ENCODE measurements at places on chromosomes 5 and 9.

DNA sequence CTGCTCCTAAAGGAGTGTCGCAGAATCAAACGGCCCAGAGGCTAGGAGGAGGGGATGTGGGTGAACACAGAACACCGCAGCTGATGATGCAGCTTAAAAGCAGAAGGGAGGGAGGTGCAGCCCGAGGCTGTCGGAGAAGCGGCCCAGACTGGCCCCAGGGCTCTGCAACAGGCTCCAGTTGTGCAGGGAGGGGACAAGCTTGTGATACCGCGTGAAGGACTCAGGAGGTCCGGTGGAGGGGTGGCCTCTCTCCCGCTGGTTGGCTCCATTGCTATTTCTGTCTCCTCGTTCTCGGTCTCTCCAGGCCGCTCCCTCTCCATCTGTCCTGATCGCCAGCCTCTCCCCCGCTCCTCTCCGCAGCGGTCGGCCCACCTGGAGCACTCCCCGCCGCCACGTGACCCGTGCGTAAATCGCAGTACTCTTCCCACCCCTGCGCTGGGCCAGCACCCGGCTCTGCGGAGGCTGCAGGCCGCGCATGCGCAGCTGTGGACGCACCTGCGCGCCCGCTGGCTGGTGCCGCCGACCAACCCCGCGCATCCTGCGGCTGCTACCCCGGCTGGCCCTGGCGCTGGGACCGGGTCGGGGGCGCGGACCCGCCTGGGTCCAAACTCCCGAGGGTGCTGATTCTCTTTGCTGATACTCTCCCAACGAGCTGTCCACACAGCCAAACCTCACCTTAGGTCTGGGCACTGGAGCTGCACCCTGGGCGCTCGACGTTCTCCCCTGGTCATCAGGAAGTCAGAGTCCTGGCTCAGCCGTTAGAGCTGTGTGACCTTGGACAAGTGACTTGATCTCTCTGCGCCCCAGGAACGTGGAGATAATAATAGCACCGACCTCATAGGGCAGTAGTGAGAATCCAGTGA lies 3.7 kb upstream of the STXBP1 start:
- DNase-seq: peak; percentile 74

GRCh38 chr9:111301195-111301594 lies 28.8 kb downstream of the OR2K2 start:
- no peak for DNase-seq

- DNase-seq: no peak
These were observed 13.5 kb downstream of the ZNF79 start for GRCh38 chr9:127437497-127438264.

DNA sequence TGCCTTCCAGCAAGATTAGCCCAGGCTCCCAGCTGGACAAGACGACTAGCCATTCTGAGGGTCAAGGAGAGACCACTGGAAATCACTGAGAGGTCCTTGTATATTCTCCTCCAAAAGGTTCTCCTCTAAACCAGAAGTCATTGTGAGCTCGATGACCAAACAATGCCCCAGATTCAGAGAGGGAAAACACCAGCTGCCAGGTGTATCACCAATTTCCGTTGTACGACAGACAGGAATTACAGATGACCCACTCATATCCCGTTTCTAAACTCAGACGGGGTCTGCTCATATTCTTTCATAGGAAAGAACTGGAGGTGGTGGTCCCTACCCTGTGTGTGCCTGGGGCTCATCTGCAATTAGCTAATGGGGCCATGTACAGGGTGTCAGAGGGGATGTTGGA lies 14.2 kb downstream of the FAXDC2 start:
- DNase-seq: no peak

DNA sequence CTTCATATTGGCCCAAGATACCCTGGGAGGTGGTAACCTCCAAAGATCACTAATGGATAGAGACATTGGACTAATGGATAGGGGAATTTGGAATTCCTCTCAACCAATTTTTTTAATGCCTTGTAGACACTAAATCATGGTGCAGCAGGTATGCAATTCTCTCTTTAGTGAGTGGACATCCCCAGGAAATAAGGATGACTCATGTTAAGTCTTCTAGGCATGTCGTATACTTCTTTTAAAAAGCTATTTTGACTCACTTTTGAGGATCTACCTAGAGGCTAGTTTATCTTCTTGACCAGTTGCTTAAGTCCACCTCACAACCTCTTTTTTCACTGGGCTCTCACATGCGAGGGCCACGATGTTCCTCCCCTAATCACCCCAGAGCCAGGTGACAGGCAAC lies 211.6 kb upstream of the CDH12 start:
- DNase-seq: no peak

DNA sequence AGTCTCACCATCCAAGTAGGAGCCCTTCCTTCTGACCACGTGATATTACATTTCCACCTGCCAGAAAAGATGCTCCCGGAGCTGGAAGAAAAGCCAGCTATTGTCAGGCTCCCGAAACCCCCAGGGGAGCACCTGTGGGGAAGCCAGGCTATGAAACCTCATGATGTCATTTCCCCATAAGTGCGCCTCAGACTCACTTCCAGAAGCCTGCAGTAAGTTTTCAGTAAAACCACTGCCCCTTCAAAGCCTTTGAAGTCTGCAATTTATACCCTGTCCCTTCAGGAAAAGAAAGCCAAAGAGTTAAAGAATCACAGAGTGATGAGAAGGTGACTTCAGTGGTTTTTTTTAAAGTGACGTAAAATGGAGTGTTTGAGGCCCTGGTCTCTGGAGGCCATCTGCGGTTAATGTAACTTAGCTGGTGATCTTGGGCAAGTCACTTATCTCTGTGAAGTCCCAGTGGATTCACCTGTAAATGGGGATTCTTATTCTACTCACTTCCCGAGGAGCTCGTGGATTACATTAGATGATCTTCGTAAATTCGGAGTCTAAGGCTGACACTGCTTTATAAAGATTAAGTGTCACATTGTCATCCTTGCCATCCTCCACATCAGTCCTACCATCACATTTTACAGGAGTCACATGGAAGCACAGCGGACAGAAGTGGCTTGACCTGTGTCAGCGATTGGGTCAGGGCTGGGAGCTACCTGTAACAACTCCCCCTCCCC lies 2.6 kb upstream of the SEMA6A start:
- no peak for DNase-seq

- no peak for DNase-seq
These were observed 47.3 kb downstream of the PFDN1 start for GRCh38 chr5:140255460-140256157.

DNA sequence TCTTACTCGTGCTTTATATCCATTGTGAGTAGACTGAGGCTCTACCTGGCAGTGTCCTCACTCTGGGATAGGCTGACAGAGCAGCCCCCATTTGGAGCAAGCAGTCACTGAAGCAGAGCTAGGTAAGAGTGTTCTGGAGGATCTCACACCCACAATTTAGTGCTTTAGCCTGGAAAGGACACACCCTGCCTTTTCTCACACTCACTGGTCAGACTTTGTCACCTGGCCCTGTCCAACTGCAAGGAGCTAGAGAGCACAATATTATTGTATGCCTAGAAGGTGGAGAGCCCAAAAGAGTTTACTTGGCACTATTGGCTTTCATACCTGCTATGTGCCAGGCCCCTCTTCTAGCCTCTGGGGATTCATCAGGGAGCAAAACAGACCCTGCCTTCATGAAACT lies 141.9 kb downstream of the MAST4 start:
- DNase-seq: no peak

GRCh38 chr9:132997591-132997990 lies 19.1 kb downstream of the GFI1B start:
- DNase-seq: no peak

DNA sequence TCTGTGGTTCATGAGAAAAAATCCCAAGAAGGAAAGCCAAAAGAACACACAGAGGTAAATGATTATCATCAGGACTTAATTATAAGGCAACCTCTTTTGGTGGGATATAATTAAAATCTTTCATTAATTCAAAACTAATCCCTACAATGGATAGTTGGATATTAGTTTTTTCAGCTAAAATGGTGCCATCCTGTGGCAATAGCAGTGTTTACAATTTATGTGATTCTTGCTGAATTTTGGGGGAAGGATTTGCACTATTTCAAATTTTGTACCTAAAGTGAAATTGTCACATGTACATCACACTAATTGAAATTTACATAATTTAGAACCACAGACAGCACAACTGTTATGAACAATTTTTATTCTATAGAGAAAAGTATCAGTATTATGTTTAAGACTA lies 67.0 kb downstream of the CAST start:
- no peak for DNase-seq

GRCh38 chr9:85046475-85046874 lies 376.9 kb downstream of the NTRK2 start:
- DNase-seq: no peak

DNA sequence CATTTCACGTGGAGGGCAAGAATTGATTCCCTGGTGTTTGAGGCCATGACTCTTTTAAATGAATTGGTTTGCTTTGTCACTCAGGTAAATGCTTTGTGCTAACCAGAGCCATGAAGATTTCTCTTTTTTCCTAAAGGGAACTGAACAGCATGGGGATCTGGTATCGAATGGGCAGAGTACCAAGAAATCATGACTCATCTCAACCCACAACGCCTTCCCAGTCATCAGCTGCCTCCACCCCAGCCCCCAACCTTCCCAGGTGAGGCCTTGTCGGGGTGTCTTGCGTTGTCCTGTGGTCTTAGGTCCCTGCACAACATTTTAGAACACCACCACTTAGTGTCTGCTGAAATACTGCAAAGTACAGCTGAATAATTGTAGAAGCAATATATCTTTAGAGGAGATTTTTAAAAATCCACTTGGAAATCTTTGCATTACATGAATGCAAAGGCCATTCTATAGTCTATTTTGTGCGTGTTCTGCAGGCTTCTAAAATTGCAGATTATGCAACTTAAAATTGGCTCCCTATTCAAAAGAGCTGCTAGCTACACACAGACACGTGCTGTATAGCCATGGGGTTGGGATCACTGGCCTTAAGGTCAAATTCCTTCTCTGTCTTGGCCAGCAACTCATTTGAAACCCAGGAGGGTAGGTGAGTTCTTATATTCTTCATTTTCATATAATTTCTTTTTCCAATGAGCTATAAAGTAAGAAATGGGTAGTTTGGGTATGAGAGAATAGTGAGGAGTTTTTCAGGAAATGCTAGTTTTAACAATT lies 69.0 kb downstream of the MVB12B start:
- no peak for DNase-seq

GRCh38 chr9:121684381-121685145 lies 33.1 kb downstream of the DAB2IP start:
- no peak for DNase-seq

- DNase-seq: no peak
These were observed 13.1 kb downstream of the PSD2 start for GRCh38 chr5:139808481-139809330.

- DNase-seq: no peak
These were observed 24.4 kb downstream of the NCS1 start for GRCh38 chr9:130196643-130197042.

- no peak for DNase-seq
These were observed 2086.5 kb upstream of the C9orf72 start for GRCh38 chr9:29659736-29660135.

DNA sequence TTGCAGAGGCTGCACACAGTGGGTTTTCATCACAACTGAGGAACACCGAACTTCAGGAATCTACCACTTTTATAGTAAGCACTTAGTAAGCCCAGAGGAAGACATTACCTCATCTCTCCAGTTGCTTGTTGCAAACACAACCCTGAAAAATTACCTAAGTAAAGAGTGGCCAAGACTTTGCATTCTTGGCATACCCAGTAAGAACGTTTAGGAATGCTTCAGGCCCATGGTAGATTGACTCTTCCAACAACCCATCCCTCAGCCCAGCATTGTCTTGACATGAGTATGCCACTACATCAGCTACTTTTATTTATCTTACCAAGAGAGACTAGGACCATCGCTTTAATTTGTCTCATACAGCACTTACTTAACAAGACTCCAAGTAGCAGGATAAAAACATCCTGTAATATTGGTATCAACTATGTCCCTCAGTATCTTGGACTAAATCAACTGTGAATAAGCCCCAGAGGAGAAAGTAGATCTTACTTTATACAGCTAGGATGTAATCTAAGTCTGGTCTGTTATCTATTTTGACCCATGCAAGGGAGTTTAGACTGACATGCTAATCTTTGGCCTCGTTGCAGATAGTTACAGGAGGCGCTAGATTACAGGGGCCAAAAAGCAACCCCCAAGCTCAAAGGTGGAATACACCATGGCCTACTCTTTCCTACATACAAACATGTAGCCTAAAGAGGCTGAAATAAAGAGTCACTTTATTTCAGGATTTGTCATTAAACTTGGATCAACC lies 114.9 kb downstream of the INVS start:
- no peak for DNase-seq

GRCh38 chr5:111165058-111165457 lies 59.1 kb upstream of the CAMK4 start:
- DNase-seq: no peak

DNA sequence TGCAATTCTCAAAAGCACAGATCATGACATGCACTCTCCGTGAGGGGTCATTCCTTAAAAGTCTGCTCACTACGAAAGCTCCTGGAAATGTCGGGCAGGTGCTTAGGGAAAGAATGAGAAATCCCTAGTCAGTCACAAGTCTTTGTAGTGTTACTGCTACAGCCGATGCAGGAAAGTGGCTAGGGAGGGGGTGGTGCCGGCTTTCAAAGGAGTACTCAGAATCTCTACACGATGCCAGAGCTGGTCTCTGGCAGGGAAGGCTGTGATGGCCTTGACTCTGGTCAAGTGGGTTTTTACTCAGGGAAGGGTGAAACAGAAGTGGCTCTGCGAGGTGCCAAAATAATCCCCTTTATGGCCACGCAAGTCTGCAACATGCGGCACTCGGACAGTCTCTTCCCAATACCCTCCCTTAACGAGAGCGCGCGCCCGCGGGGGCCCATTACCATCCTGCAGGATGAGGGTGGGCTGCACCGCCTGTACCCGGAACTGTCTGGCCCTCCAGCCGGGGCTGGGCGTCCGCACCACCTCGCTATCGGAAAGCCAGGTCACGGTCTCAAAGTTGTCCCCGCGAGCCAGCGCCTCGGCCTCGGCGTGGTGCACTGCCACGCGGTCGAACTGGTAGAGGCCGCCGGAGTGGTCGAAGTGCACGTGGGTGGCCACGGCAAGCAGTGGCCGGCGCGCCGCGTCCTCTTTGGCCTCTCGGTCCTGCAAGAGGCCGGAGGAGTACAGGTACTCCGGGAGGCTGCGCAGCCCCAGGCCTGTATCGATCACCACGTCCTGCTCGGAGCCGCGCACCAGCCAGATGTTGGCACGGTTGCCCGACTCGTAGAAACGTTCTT lies 956 bp downstream of the MBLAC2 start:
- DNase-seq: peak; percentile 46

- no peak for DNase-seq
These were observed 411.6 kb downstream of the BRINP1 start for GRCh38 chr9:118957585-118957984.

GRCh38 chr9:100473276-100474081 lies 530 bp downstream of the TMEFF1 start:
- DNase-seq: peak; percentile 49

- DNase-seq: no peak
These were observed 132.6 kb upstream of the PDE4D start for GRCh38 chr5:60026161-60026560.

DNA sequence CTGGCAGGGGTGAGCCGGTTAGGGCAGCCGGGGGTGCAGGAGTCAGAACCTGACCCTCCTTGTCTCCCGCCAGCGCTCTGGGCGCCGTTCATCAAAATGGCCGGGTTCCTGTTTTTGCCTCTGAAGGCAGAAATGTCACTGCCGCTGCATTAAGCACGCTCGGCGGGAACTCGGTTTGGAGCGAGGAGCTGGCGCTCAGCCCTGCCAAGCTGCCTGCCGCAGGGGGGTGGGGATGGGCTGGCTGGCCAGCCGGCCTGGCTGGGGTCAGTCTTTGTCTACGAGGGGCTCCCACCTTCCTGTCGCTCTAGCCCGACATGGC lies 63.7 kb downstream of the CXXC5 start:
- DNase-seq: no peak
